ENCODE measurements at places on chromosomes 4 and X.

GRCh38 chr4:48169636-48170035 is 35.6 kb upstream of the TXK start:
- DNase-seq, result no peak

- DNase-seq, result no peak
These were observed 88.0 kb downstream of the RAB28 start for GRCh38 chr4:13396161-13396560.

GRCh38 chr4:159252491-159252890 is 149.6 kb downstream of the RAPGEF2 start:
- no peak for DNase-seq

DNA sequence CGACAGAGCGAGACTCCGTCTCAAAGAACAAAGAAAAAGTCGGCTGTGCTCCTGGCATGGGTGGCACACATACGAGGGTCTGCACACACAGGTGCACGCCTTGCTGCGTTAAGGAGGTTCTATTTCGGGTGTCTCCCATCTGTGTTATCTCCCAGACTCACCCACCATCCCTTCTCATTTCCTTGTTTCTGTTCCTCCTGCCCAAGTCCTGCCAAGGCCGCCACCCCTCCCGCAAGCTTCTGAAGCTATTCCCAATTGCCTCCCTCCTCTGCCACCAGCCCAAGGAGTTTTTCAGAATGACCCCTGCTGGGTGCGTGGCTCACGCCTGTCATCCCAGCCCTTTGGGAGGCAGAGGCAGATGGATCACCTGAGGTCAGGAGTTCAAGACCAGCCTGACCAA is 6.0 kb upstream of the IL3RA start:
- DNase-seq, result no peak

DNA sequence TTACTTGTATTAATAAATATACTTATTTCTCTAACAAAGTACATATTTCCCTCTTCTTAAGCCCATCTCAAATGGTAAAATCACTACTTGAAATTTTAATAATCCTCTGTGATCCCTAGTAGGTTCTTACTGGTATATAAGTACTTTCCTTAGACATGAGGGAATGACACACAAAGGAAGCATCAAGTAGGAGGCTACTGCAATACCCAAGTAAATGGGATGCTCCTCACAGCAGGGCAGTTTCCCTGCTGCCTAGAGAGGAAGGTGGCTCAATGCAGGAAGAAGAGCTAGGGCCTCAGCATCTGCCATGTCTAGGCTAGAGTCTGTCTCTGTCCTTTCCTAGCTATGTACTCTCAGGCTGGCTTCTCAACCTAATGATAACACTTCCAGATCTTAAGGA is 122.1 kb upstream of the DIPK2B start:
- DNase-seq, result no peak

DNA sequence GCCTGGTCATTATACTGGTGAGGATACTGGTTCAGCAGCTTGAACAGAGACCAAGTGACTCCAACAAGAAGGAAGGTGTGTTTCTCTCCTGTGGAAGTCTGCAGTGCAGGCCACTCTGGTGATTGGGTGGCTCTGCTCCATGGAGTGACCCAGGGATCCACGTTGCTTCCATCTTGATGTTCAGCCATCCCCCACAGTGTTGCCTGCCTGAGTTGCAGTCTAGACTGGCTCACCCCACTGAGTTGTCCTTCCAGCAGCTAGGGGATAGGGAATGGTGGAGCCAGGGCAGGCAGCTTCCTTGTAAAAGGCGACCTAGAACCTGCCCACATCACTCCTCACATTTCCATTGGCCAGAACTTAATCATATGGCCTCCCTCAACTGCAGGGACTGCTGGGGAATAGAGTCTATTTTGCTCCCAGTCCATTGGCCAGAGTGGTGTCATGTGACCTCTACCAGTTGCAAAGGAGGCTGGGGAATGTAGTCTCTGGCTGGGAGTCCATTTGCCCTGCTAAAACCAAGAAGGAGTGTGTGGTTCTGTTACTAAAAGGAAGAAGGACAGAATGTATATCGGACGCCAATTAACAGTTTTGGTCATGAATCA is 8.0 kb downstream of the MAN2B2 start:
- DNase-seq, result no peak

DNA sequence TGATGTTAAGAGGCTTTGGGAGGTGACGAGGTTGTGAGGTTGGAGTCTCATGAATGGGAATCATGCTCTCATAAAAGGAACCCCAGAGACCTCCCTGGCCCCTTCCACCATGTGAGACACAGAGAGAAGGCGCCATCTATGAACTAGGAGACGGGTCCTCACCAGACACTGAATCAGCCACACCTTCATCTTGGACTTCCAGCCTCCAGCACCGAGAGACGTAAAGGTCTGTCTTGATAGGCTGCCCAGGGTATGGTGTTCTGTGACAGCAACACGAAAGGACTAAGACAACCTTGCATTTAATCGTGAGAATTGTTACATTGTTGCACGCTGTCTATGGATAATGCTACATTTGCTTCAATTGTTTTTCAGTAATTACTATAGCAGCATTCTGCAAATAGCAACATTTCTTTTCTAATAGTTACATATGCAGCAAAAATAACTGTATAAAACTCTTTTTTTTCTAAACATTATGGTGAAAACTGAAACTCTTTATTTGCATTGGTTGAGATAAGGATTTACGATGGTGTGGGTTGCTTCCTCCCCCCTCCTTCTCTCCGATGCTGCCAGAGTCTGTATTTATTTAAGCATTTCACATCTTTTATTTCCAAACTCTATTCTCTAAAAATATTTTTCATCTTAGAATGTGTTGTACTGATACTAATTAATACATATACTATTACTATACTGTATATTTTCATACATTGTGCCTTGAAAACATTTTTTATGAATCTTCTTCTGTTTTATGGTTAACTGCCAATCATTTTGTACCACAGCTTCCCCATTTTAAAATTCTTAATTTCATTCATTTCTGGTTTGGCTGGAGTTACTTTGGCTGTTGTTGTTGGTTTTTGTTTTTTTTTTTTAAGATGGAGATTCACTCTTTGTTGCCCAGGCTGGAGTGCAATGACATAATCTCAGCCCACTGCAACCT is 26.4 kb upstream of the AKAP17A start:
- DNase-seq, result no peak

DNA sequence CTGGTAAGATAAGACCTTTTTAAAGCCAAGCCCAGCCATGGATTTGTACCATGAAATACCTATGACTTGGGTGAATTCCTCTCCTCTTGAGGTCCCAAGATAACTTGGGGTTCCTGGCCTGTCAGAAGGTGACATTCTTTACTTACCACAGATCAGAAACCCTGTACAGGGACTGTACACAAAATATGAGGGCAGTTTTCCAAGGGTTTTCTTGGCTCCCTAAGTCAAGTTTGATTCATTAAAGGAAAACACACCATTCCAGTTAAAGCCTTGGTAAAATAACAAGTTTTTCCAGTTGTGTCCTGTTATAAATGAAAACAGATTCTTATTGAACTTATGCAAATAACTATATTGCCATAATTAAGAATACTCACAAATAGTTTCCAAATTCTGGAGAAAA is 8.2 kb downstream of the SYAP1 start:
- DNase-seq, result no peak

Data from NCI-H2081 treated with DMSO at 0.1 percent for 48 hours (cell line).